ENCODE measurements at places on chromosomes 12 and 14.

GRCh38 chr14:100307766-100308426 is 1.7 kb upstream of the SLC25A29 start:
- DNase-seq: no peak

DNA sequence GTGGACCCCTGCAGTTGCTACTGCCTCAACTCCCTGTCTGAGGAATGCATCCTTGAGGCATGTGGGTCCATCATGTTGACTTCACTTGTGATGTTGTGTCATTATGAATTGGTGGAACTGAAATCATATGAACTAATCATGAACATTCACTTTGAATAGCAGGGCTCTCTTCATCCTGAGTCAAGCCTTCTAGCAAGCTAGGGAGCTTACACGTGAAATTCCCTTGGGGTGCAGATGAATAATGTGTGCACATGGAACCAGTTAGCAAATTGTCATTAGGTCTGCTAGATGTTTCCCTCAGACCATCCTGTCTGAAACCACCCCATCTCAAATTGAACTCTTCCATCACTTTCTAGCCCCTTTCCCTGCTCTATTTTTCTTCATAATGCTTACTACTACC is 3.6 kb downstream of the COQ6 start:
- no peak for DNase-seq

DNA sequence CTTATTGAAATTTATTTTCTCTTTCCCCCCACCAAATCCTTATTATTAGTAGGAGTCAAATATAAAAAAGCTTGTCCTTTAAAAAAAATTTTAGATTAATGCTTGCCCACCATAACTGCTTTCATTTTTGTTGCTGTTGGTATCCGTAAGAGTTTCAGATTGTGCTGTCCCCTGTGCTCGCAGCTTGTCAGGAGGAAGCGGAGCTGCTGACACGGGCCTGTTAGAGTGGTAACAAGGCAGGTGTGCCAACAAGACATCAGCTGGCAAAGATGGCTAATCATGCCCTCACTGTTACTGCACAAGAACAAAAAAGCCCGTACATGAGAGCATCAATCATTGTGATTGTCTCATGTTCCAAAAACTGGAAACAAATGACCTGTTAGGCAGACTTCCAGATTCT is 148.4 kb downstream of the ALG10B start:
- DNase-seq: no peak

GRCh38 chr12:1050059-1050707 is 59.2 kb downstream of the ERC1 start:
- no peak for DNase-seq

DNA sequence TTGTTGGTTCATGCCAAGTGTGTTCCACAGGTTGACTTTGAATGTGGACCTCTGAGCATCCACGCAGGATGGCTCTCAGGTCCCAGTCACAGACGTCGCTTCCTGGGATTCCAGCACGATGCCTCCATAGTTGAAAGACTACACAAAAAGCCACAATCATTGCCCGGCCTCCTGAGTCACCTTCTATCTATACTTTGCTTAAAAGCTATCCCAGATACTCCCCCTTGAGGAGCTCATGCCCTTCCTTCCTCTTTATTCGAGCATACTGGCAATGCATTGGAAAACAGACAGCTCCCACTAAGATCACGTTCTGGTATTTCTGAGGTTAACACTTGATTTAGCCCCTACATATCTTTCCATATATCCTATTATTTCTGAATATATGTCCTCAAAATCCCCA is 40.1 kb downstream of the ZNF664 start:
- no peak for DNase-seq

GRCh38 chr14:68089146-68089731 is 269.7 kb downstream of the RAD51B start:
- no peak for DNase-seq

DNA sequence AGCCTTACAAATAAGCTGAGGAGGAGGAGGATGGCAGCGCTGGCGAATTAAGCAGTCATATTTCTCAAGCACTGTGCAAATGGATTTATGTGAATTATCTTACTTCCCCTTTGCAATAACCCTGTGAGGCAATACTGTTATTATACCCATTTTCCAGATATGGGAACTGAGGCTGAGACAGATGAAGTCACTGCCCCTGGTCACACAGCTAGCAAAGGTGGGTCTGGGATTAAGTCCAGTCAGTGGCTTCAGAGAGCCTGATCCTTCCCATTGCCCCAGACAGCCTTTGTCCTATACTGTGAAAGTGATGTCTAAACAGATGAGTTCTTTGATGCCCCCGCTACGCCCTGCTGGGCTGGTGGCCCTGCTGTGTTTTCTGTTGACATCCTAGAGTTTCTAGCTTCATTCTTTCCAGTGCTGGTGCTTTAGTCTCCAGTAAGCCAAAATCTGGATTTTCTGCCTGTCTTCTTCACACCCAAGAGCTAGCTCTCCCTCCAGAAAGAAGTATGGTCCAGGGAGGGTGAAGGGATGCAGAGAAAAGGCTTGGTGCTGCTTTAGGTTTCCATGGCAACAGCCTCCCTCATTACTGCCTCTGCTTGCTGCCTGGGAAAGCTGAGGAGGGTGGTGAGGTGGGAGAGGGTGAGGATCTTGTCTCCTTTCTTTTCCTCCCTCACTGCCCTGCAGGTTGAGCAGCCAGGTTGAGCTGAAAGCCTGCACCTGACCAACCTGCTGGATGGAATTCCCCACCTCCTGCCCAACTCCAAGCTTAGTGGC is 30.7 kb downstream of the TMEM63C start:
- no peak for DNase-seq

- no peak for DNase-seq
Measured at GRCh38 chr12:65205886-65206285, 36.5 kb downstream of the LEMD3 start.

GRCh38 chr12:56941299-56942017 is 7.2 kb upstream of the SDR9C7 start:
- DNase-seq: no peak

DNA sequence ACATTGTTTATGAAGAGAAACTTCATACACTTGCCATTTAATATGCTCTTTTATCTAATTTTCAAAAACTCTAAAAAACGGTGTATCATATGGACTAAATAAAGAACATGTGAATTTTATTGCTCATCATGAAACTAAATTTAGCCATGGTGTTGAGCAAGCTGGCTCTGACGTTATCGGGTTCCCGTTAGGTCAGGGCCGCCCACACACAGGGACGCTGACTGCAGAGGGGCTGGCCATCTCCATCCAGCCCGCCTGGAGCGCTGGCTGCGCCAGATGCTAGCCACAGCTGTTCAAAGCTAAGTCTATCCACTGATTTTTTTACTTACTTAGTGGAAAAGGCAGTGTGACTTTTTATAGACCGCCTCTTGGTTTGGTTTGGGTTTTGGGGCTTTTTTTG is 36.5 kb upstream of the DYNC1H1 start:
- peak; percentile 29 for DNase-seq

GRCh38 chr12:88982694-88983093 is 369.6 kb downstream of the DUSP6 start:
- DNase-seq: no peak

GRCh38 chr12:31966558-31967205 is 7.5 kb downstream of the RESF1 start:
- DNase-seq: no peak

- no peak for DNase-seq
Measured at GRCh38 chr12:132827763-132828703, 636 bp downstream of the GOLGA3 start.

- DNase-seq: no peak
Measured at GRCh38 chr12:75900781-75901254, 130.8 kb downstream of the PHLDA1 start.
